ENCODE measurements at places on chromosomes 5 and 9.

- DNase-seq: no peak
These were observed 7.1 kb downstream of the CAVIN4 start for GRCh38 chr9:100584951-100585350.

GRCh38 chr5:34410411-34411139 lies 245.6 kb upstream of the RAI14 start:
- DNase-seq: no peak

GRCh38 chr5:92562065-92562464 lies 1019.0 kb downstream of the NR2F1-AS1 start:
- no peak for DNase-seq

DNA sequence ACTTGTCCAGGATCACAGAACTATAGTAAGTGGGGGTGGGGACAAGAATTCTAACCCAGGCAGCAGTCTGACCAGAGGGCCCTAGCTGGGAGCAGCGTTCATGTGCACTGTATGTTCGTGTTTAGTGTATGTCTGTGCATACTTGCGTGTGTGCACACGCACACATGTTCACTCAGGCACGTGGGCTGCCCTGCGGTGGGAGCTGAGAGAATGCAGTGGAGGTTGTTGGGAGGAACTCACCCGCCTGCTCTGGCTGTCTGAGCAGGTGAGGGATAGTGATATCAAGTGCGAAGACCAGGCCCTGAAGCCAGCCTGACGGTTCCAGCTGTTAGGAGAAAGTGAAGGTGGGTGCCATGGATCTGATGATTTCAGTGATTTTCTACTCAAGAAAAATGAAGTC lies 942 bp downstream of the DCANP1 start:
- no peak for DNase-seq

- no peak for DNase-seq
These were observed 80.4 kb upstream of the NIPBL start for GRCh38 chr5:36796155-36796554.

All from D721Med (cell line).